ENCODE measurements at places on chromosomes 2 and 18.

DNA sequence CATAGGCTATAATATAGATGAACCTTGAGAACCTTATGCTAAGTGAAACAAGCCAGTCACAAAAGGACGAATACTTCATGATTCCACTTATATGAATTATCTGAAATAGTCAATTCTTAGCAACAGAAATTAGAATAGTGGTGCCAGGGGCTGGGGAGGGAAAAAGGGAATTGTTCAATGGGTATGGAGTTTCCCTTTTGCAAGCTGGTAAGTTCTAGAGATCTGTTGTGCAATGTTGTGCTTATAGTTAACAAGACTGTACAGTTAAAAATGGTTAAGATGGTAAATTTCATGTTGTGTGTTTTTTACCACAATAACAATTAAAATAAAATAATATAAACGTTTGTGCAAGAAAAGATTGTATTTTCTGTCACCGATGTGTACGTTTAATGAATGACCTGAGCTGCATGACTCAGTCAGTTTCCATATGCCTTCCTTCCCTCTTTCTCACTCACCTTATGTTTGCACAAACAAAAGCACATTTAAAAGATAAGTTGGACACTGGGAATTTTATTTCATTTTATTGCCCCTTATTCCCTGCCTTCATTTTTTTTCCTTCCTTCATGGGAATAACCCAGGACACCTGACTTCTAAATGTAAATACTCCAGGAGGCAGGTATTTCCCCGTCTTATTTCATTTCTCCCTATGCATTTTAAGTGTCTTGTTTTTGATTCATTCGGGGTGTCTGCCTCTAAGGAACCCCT is 143.7 kb upstream of the TTC39C start:
- DNase-seq, result no peak

DNA sequence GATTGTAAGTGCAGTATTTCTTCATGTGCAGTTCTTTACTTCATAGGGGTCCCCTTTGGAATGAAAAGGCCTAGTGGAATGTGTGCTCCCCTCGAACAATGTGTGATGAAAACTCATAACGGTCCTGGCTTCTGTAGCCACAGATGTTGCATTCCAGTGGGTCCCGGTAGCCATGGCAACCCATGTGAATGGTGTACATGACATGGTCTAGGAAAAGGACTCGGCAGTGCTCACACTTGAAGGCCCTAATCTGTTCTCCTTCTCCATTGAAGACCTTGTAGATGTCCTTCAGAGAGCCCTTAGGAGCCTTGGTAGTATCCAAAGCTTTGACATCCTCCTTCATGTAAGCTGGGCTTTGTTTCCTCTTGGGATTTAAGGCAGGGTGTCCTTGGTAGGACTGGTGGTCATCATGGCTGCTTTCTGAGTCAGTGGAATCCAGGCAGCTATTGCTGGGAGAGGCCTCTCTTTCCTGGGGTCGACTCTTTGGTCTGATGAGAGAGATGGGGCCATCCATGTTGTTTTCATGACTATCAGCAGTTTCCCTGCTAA is 144.0 kb downstream of the IKZF2 start:
- no peak for DNase-seq

DNA sequence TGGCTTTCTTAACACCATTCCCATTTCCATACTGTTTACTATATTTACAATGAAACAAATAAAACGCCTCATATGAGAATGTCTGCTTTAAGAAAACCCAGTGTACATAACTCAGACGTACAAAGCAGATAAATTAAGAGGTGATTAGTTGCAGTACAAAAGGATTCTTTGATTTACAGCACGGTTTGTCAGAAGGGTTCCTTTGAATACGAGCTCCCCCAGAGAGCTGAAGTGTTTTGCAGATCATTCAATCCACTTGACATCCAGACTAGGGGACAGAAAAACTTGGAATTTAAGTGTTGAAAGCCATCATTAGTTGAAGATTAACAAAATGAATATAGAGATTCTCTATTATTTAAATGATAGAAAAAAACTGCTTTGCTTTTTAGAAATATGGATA is 72.5 kb downstream of the RAPGEF4 start:
- DNase-seq, result no peak

DNA sequence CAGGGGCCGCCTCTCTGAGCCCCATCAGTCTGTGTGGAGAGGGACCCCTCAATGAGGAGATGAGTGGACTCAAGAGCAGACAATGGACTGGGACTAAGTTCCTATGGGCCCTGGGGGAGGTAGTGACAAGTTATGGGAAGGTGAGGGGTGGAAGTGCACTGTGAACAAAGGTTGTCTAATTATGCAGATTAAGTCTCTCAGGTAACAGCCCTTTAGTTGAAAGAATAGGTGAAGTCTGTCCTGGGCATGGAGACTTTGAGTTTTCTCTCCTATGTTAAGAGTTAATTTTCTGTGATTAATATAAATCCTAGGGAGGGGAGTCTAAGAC is 243.8 kb downstream of the FAM210A start:
- no peak for DNase-seq

- DNase-seq, result no peak
These were observed 228.3 kb upstream of the SETBP1 start for GRCh38 chr18:44452346-44452745.

DNA sequence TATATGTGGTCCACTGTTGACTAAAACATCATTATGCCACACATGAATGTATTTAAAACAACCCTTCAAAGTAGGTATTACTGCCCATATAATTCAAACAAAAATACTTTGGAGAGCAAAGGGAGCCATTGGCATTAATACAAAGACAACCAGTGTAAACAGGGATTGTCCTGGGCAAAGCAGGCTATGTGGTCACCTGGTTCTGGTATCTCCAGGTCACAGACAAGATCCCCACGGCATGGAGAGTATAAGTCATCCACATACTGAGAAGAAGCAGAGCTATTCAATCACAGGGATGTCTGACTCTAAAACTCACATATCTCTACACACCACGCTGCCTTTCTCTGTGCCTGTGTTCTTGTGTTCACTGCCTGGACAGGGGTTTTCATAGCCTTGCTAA is 81.4 kb upstream of the BZW1 start:
- DNase-seq, result no peak

All from activated CD4-positive, alpha-beta T cell treated with anti-CD3 and anti-CD28 coated beads for 48 hours (primary cell).